ENCODE measurements at places on chromosomes 16 and 17.

DNA sequence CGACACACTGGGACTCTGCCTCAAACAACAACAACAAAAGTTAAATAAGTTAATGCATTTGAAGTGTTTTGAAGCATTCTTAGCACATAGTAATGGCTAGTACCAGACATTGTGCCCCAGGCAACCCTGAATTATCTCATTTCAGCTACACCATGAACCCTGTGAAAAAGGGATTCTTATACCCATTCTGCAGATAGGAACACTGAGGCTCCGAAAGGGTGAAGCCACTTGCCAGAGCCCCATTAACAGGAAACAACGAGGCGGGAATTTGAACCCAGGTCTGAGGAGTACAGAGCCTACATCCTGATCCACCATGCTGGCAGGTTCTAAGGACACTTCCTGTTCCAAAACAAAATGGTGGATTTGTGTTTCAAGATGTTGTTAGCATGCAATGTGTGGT is 9.2 kb downstream of the GPR139 start:
- DNase-seq = no peak

- DNase-seq = no peak
Measured at GRCh38 chr17:63993368-63993985, 4.7 kb upstream of the PRR29 start.

- no peak for DNase-seq
Measured at GRCh38 chr16:22804893-22805292, 9.1 kb upstream of the HS3ST2 start.

GRCh38 chr17:2405247-2405926 is 4.5 kb upstream of the MNT start:
- no peak for DNase-seq

GRCh38 chr17:50663812-50664374 is 29.2 kb downstream of the ABCC3 start:
- DNase-seq = no peak

- DNase-seq = no peak
Measured at GRCh38 chr16:66903544-66904427, 14.9 kb downstream of the CDH16 start.

DNA sequence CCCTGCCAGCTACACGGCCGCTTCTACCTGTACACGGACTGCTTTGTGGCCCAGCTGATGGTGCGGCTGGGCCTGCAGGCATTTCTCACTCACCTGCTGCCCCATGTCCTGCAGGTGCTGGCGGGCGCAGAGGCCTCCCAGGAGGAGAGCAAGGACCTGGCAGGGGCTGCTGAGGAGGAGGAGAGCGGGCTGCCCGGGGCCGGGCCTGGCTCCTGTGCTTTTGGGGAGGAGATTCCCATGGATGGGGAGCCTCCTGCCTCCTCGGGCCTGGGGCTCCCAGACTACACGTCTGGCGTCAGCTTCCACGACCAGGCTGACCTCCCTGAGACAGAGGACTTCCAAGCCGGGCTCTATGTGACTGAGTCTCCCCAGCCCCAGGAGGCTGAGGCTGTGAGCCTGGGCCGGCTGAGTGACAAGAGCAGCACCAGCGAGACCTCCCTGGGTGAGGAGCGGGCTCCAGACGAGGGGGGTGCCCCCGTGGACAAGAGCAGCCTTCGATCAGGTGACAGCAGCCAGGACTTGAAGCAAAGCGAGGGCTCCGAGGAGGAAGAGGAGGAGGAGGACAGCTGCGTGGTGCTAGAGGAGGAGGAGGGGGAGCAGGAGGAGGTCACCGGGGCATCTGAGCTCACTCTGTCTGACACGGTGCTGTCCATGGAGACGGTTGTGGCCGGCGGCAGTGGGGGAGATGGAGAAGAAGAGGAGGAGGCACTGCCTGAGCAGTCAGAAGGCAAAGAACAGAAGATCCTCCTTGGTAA is 3.5 kb downstream of the WDR81 start:
- no peak for DNase-seq

DNA sequence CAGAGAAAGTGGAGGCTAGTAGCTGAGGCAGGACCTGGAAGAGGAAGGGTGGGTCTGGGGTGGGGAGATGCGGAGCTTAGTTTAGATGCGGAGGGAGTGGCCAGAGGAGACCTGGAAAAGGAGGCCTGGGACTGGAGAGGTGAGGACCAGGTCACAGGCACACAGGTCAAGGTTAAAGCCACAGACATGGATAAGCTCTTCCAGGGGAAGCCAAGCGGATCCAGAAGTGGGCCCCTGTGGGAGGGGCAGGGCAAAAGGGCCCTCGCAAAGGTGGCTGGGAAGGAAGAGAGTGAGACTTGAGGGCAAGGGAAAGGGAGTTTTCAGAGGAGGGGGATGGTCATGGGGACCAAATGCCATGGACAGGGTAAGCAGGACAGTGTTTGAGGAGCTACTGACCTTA is 13.9 kb upstream of the MLLT6 start:
- DNase-seq = no peak

DNA sequence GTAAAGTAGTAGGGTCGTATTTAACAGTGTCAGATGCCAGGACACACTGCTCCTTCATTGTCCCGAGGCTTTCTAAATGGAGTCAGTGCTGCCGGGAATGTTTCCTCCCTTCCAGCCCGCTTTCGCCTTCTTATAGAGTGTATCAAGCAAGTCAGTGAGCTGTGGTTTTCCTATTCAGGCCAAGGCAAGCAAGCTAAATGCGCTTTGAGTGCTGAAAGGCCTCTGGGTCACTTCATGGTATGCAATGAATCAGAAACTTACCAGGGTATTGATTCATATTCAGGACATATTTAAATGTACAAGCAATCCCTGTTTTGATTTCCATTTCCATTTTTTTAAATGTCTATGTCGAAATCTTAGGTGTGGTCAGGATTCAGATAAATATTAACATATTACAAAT is 327.9 kb upstream of the SOX9 start:
- no peak for DNase-seq

DNA sequence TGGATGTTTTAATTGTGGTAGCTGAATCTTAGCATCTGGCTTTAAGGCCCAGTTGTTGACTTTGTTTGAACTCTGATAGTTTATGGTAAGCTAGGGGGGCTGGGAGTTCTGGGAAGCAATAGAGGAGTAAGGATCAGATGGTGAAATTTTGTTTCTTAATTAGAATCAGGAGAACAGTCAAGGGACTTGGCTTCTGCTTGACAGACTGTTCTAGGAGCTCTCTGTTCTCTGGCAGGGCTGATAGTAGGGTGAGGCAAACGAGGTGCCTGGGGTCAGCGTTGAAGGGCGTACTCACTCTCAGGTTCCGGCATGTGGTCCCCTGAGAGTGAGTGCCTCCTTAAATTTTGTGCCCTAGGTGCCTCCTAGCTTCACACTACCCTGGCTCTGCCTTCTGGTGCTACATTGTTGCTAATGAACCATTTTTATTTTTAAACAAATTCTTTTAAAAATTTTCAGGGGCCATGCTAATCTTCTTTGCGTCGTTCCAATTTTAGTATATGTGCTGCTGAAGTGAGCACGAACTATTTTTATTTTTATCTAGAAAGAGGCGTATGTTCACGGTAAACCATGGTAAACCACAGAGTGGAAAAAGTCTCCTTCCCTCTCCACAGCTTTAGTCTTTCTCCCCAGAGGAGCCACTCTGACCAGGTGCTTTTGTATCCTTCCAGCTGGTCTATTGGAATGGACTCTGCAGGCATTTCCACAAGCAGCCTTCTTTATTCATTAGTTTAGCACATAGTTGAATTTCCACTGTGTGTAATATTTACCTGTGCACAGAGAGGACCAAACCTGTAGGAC is 19.7 kb downstream of the SLC7A6 start:
- DNase-seq = no peak

DNA sequence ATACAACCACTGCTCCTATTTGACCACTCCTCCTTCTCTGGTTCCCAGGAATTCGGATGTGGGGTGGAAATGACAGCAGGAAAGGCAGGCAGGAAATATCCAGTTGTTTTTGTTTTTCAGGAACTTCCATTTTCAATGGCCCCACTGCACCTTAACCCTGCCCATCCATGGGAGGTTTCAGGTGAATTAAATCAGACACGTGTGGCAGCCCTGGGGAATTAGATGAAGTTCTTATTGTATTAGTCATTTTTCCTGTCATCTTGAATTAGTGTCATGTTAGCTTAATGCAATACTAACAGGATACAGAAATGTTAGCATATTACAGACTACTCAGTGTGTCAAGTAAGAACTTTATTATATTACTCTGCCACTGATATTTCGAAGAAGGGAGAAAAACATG is 146.4 kb downstream of the CHD9NB start:
- no peak for DNase-seq

- DNase-seq = no peak
Measured at GRCh38 chr17:17653343-17653742, 27.9 kb upstream of the RAI1 start.

GRCh38 chr16:80324371-80324770 is 216.4 kb upstream of the DYNLRB2 start:
- DNase-seq = no peak

DNA sequence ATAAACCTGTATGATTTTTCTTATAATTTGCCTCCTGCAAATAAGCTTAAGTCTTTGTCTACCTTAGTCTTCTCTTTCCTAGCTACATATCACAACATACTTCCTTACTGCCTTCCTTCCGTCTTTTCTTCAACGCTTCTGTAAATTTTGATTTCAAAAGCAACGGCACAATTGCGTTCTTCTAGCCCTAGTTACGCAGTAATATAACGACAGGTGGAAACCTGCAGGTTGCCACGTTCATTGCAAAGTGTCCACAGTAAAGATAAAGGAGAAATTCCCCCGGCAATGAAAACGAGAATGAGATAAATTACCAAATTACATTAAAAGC is 546 bp upstream of the PSMD7 start:
- DNase-seq = no peak

GRCh38 chr17:29624586-29624985 is 1.9 kb upstream of the CORO6 start:
- no peak for DNase-seq

- DNase-seq = no peak
Measured at GRCh38 chr17:80760511-80760911, 215.9 kb downstream of the RPTOR start.

- DNase-seq = no peak
Measured at GRCh38 chr17:64356304-64356686, 34.4 kb downstream of the PECAM1 start.

GRCh38 chr16:78285437-78285922 is 186.0 kb downstream of the WWOX start:
- DNase-seq = no peak

- no peak for DNase-seq
Measured at GRCh38 chr17:15348021-15348420, 6.6 kb upstream of the TEKT3 start.

- no peak for DNase-seq
Measured at GRCh38 chr16:79329166-79329521, 271.4 kb downstream of the MAF start.

GRCh38 chr16:21001262-21001661 is 100.7 kb downstream of the LYRM1 start:
- DNase-seq = no peak

- DNase-seq = no peak
Measured at GRCh38 chr16:1080801-1081733, 8.5 kb downstream of the SSTR5 start.

GRCh38 chr16:57255686-57256415 is 10.8 kb downstream of the ARL2BP start:
- no peak for DNase-seq

GRCh38 chr16:86067936-86068335 is 169.0 kb downstream of the IRF8 start:
- no peak for DNase-seq

DNA sequence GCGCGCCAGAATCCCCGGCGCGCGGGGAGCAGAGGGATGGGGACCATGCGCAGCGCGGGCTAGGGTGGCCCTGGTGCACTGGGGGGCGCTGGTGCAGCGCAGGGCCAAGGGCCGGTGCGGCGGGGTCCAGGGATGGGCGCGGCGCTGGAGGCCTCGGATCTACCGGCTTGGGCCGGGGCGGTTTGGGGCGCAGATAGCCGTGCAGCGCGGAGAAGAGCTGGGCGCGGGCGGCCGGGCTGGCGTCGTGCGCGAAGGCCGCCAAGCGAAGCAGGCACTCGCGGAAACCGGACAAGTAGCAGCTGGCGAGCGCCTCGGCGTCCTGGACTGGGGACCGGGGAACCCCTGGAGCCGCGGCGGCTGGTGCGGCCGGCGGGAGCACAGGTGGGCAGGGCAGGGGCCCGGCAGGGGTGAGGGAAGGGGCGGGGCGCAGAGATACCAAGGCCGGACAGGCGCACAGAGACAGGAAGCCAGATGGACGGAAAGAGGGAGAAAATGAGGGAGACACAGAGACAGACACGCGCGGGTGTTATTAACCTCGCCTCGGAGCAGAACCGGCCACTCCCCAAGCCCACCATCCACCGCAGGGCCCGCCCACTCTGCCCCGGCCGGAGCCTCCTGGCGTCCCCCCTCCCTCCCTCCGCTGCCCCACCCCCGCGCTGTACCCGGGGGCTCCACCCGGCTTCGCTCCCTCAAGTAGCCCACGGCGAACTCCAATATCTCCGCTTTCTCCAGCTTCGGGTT is 2.1 kb downstream of the HES7 start:
- DNase-seq = no peak

GRCh38 chr17:73932216-73932749 is 271.2 kb upstream of the RPL38 start:
- no peak for DNase-seq

Measured in stimulated activated CD8-positive, alpha-beta memory T cell treated with anti-CD3 and anti-CD28 coated beads, Interleukin-4, amount 100 ng/mL, for 1 hour (primary cell).